ENCODE measurements at places on chromosomes 3 and 15.
A peak's percentile ranks its signal among the peaks of the same experiment; 100 is the strongest.

DNA sequence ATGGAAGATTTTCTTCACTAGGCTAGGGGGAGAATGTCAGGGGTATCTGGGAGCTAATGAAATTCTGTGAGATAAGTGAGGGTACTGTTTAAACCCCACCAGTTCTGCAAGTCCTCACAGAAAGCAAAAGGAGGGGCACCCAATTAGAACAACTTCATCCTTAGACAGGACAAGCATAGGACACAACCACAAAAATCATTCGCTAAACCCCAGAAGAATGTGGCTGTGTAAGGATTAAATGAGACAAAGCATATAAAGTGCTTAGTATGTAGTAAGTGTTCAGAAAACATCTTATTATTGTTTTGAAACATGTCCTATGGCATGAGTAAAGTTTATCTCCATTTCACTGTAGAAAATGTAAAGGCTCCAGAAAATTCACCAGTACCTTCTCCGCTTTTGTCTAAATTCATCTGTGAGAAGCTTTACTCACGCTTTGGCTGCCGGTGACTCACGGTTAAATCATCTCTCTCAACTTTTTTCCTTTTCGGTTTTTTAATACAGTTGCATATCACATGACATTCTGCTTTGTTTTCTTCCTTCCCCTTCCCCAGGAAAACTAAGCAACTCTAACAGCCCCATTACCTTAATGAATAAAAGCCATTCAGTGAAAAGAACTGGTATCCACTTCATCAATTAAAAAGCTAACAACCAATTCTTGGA is 1.7 kb downstream of the CLRN1 start:
- DNase-seq, result no peak

- DNase-seq, result no peak
Measured at GRCh38 chr3:133300102-133300501, 99.8 kb upstream of the BFSP2 start.

DNA sequence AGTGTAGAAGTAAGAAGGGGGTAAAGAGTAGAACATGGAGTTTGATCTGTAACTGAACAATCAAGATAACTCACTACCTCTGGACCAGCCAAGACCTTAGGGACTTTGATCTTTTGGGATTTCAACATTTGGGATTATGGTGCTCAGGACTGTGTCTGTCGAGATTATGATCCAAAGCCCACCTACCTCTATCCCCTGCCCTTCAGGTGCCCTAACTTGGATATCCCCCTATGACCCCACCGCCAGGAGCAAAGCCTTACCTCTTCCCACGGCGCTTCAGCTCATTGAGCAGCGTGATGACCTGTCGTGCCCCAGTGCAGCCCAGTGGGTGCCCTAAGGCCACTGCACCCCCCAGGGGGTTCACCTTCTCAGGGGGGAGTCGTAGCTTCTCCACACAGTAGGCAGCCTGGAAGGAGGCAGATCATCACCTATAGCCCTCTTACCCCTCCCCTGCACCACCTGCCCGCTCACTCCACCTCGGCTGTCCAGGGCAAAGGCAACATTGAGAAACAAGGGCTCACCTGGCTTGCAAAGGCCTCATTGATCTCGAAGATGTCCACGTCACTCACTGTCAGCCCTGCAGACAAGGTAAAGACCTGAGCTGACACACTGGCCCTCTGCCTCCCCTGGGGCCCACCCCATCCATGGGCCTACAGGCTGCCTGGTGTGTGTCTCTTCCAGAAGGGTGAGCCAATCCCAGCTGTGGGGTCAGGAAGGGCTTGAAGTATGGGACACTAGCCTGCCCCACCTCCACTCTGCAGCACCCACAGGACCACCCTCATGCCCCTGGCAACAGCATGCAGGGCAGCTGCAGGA is 11.4 kb downstream of the ACAA1 start:
- DNase-seq, result no peak

- peak; percentile 1 for DNase-seq
Measured at GRCh38 chr3:185677146-185677829, 91.2 kb downstream of the SENP2 start.

DNA sequence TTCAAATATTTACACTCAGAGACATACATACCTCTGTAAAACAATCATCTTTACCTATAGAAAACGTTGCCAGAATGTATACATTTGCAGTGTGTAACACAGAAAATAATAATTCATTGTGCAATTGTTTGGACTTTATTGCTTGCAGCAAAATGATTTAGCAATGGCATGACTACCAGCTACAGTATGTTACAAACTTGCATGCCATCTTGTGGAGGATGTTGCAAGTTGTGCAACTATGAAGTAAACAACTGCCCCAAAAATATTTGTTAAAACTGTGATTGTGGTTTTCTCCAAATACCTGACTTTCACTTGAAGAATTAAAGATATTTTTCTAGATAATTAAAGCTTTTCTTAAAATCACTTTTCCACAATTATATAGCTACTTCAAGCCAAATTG is 27.1 kb upstream of the C3orf49 start:
- no peak for DNase-seq

GRCh38 chr3:161914703-161915417 is 418.3 kb downstream of the OTOL1 start:
- no peak for DNase-seq

- peak; percentile 70 for DNase-seq
Measured at GRCh38 chr3:53890726-53891475, 758 bp downstream of the SELENOK start.

DNA sequence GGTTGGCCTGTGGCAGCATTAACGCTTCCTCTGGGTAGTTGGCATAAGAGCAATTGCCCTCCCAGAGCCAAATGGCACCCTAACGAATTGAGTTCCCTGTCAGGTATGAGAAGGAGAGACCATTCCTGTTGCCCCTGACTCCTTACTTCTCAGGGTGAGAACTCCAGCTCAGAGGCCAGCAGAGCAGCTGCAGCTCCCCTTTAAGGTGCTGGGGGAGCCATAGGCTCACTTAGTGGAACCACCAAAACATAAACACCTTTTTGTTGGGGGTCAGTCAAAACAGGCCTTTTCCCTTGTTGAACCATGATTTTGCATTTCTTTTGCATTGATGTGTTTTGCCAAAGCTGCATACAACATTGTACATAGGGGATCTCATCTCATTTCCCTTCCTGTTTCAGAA is 28.1 kb upstream of the LHFPL4 start:
- no peak for DNase-seq

DNA sequence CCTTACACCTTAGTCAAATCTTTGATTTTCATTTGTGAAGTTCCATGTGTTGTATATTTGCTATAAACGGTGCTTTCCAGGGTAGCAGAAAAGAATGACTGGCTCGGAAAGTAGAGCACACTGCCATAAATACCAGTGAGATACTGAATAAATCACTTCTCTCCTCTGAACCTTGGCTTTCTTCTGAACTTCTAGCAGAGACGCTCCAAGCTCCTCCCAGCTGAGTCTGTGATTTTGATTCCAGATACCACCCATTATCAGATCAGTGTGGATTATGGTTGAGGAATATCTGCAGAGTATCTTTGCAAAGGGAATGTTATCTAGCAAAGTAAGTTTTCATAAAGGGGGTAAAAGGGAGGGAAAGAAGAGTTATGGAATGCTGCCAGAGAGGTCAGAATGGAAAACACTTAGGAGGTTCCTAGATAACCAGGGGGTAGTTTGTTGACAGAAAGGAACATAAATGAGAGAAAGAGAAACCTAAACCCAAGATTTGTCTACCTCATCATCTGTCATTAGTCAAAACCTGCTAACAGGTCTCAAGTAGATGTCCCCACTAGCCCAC is 98.5 kb upstream of the PSMD6 start:
- DNase-seq, result no peak

DNA sequence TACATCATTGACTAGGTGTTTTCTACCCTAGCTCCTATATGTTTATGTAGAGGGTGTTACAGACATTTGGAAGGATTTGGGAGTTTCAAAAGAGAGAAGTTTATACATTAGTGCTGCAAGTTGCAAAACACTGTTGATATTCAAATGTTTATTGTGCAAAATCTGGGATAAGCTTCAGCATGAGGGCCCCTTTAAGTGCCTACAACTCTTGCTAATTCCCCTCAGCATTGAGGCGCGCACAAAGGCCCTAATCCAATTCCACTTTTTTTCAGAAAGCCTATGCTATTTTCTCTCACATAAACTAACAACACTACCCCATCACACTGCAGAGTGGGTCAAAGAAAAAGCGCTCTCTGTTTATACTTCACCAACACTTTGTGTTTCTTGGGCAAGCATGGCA is 208.0 kb downstream of the NR2F2 start:
- DNase-seq, result no peak

GRCh38 chr3:129654131-129654530 is 47.7 kb upstream of the PLXND1 start:
- DNase-seq, result no peak

DNA sequence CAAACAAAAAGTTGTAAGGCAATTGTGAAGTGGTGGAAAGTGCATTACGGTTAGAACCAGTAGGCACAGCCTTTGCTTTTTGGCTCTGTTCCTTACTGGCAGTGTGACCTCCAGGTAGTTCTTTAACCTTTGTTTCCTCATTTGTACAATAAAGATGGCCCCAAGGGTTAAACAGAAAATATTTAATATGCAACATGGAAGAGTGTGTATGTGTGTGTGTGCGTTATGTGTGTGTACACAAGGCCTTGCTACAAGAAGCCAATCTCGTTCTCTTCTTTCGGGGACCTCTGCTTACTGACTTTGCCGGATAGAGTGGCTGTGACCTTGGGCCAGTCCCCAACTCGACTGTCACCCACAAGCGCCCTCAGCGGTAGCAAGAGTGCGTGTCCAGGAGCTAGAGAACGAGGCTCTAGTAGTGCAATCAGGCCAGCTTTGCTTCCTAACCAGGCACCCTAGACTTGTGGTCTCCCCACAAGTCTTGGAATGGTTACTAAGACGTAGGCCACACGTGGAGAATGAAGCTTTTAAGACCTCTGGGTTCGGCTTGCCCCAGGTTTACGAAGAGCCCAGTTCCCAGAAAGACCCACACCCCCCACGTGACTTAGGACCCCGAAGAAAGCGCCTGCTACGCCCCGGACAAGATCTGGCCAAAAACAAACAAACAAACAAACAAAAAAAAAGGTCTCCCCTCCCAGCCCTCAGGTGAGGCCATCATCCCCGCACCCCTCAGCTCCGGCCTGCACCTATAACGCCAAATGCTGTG is 593 bp downstream of the CIAO2A start:
- DNase-seq, result peak; percentile 39

GRCh38 chr3:58576716-58577115 is 475 bp downstream of the FAM107A start:
- no peak for DNase-seq

GRCh38 chr3:48561045-48561736 is 2.4 kb downstream of the UCN2 start:
- DNase-seq, result no peak

GRCh38 chr3:5494905-5495519 is 307.5 kb downstream of the EDEM1 start:
- DNase-seq, result no peak

DNA sequence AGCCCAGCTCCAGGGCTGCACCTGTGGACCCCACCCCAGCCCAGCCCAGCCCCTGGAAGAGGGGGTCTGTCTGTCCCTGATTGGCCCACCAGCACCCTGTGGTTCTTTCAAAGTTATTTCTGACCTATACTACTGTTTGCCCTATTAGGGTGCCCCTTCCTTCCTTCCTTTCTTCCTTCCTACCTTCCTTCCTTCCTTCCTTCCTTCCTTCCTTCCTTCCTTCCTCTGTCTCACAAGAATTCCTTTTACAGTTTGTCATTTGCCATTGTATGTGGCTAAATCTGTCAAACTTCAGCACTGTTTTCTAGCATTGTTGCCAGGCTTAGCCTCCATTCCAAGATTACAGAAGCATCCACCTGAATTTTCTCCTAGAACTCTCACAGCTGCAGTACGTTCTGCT is 66.9 kb downstream of the KLF15 start:
- DNase-seq, result no peak

GRCh38 chr15:86837294-86838061 is 757.8 kb downstream of the AGBL1 start:
- no peak for DNase-seq

- DNase-seq, result no peak
Measured at GRCh38 chr15:61173899-61174689, 55.0 kb downstream of the RORA start.

All from CD4-positive, alpha-beta T cell treated with Interleukin-1 beta for 1 hour (primary cell).